ENCODE measurements at places on chromosomes 1 and 21. TPM values are rescaled to one million over a fixed set of nuclear protein-coding genes. Genes with fewer than 3 reads are reported as not detected.

Gene FCRL4
- not detected for total RNA-seq

Gene PLA2G2C
- total RNA-seq, result 0.50 TPM

Gene KLHDC7A
- 0.04 TPM for total RNA-seq

Gene TTC24
- not detected for total RNA-seq

Gene PCAT6
- total RNA-seq, result 9.9 TPM

Gene TAL1
- not detected for total RNA-seq

Gene BTBD19
- 43.7 TPM for total RNA-seq

GRCh38 chr1:76957961-76958360 lies 90.7 kb downstream of the ST6GALNAC5 start:
- H3K4me1 ChIP-seq, result no peaks in the 10 kb centered on the region
- no peak for DNase-seq
- no peak overlapping the region for H3K27ac ChIP-seq
- no peak overlapping the region for H3K4me3 ChIP-seq
- H3K27me3 ChIP-seq, result no peaks in the 10 kb centered on the region

DNA sequence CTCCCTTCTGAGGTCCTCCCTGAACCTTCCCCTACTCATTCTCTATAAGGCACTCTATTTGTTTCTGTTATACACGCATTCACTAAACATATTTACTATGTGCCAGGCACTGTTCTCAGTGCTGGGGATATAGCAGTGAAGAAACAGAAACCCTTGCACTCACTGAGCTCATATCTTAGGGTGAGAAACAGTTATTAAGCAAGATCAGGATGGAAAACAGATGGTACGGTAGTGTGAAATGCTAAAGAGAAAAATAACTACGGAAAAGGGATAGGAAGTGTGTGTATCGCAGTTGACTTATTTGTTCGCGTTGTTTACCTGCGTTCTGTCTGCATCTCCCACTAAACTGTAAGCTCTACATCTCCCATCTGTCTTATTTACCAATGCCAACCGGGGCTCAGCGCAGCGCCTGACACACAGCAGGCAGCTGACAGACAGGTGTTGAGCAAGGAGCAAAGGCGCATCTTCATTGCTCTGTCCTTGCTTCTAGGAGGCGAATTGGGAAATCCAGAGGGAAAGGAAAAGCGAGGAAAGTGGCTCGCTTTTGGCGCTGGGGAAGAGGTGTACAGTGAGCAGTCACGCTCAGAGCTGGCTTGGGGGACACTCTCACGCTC lies 572 bp downstream of the CYB5RL start:
- H3K36me3 ChIP-seq, result peaks cover 3% of the 10 kb centered on the region
- H3K4me3 ChIP-seq, result peak overlapping the region; percentile 89
- H3K4me1 ChIP-seq, result peaks cover 25% of the 10 kb centered on the region
- DNase-seq, result no peak
- H3K27me3 ChIP-seq, result no peaks in the 10 kb centered on the region

DNA sequence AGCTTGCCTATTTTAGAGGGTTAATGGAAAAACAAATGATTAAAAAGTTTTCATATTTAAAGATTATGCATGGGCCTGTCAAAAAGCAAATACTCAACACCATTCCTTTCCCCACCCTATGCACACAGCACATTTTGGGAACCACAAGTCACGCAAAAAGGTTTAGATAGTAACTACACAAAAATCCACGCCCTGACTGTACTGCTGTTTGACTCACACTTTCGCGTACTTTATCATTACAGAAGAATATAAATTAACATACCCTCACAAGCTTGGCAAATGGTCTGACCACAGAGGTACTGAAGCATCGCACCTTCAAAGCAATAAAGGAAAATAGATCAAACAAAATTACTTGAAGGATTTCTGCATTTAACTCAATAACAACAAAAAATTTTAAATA lies 1.4 kb downstream of the ATP5PO start:
- H3K36me3 ChIP-seq, result peaks cover 9% of the 10 kb centered on the region
- no peak for DNase-seq
- H3K27ac ChIP-seq, result no peak overlapping the region
- H3K4me3 ChIP-seq, result peak overlapping the region; percentile 99
- H3K4me1 ChIP-seq, result peaks cover 22% of the 10 kb centered on the region

DNA sequence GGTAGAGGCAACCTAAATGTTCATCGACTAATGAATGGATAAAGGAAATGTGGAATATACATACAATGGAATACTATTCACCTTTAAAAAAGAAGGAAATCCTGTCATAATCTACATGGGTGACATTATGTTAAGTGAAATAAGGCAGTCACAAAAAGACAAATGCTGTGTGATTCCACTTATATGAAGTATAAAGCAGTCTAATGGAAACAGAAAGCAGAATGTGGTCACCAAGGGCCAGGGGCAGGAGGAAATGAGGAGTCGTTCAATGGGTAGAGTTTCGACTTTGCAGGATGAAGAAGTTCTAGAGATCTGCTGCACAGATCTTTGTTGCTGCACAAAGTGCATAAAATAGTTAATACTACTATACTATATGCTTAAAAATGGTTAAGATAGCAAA lies 7.8 kb downstream of the DIPK1A start:
- H3K36me3 ChIP-seq, result no peaks in the 10 kb centered on the region
- H3K4me3 ChIP-seq, result no peak overlapping the region
- no peaks in the 10 kb centered on the region for H3K27me3 ChIP-seq
- no peak for DNase-seq

DNA sequence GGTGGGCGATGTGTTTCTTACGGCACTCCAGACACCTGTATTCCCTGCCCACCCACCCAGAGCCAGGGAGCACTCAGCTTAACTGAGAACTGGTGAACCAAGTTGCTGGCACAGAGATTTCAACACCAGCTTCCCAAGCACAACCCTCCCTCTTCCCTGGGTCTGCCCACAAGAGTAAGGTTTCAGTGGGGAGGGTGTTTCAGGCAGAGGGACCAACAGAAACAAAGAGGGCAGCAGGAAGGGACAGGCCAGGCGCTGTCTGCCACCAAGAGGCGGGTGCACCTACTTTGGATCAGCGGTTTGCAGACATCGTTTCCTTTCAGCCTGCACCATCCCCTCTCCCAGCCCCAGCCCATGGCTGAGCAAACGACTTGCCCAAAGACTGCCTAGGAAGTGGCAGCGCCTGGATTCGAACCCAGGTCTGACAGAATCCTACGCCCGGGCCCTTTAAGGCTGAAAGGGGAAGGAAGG lies 21.9 kb upstream of the ALDH4A1 start:
- no peak overlapping the region for H3K4me3 ChIP-seq
- no peaks in the 10 kb centered on the region for H3K27me3 ChIP-seq
- H3K27ac ChIP-seq, result no peak overlapping the region
- no peak for DNase-seq
- peaks cover 1% of the 10 kb centered on the region for H3K36me3 ChIP-seq

DNA sequence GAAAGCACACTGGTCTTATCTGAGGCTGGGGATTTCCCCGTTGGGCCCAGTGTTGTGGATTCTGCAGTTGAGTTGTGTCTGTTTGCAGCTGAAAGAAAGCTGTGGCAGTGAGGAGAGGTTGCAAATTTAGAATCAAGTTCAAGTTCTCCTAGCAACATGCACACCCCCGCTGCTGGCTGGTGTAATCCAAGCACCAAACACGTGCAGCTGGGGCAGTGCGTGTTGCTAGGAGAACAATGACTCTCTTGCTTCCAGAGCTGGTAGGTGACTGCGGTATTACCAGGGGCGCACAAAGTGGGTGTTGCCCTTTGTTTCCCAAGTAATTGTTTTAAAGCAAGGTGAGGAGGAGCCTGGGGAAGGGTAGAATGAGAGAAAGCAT lies 91.5 kb downstream of the IER5 start:
- DNase-seq, result no peak
- H3K27ac ChIP-seq, result peak overlapping the region; percentile 41
- no peak overlapping the region for H3K4me3 ChIP-seq
- H3K27me3 ChIP-seq, result peaks cover 23% of the 10 kb centered on the region

- peak overlapping the region; percentile 66 for H3K27ac ChIP-seq
- no peak for DNase-seq
- H3K27me3 ChIP-seq, result no peaks in the 10 kb centered on the region
These were observed 127.0 kb downstream of the MRPS6 start for GRCh38 chr21:34200288-34200905.

DNA sequence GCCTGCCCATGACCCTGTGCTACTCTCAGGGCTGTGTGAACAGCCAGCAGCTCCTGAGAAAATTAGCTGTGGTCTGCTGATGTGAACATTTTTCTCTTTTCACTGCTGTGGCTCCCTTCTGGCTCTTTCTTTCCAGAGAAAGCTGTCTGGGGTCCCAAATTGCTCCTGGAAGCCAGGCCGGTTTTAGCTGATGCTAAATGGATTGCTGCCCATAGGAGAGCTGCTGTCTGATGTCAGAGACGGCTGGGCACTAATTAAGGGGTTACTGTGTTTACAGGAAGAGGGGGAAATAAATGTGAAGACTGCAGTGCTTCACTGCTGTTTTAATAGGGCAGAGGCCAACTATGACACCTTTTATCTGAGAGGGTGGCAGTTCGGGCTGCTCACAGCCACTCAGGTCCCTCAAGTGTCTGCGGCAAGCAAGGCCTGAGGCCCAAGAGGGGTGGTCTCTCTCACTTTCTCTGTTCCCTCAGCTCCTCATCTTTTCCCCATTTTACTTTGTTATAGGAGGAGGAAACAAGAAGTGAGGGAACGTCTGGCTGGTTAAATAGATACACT lies 106.0 kb upstream of the GNG12 start:
- H3K27me3 ChIP-seq, result no peaks in the 10 kb centered on the region
- no peaks in the 10 kb centered on the region for H3K36me3 ChIP-seq
- H3K4me3 ChIP-seq, result no peak overlapping the region
- peak overlapping the region; percentile 31 for H3K27ac ChIP-seq
- H3K4me1 ChIP-seq, result peaks cover 11% of the 10 kb centered on the region

GRCh38 chr1:151324390-151324930 lies 2.8 kb downstream of the PI4KB start:
- no peaks in the 10 kb centered on the region for H3K27me3 ChIP-seq
- DNase-seq, result no peak
- peaks cover 24% of the 10 kb centered on the region for H3K4me1 ChIP-seq
- H3K4me3 ChIP-seq, result no peak overlapping the region
- peaks cover 15% of the 10 kb centered on the region for H3K36me3 ChIP-seq
- H3K27ac ChIP-seq, result no peak overlapping the region

GRCh38 chr1:92872719-92873118 lies 40.9 kb downstream of the RPL5 start:
- no peak for DNase-seq
- H3K36me3 ChIP-seq, result peaks cover 26% of the 10 kb centered on the region
- no peaks in the 10 kb centered on the region for H3K4me1 ChIP-seq
- H3K27me3 ChIP-seq, result no peaks in the 10 kb centered on the region
- H3K4me3 ChIP-seq, result no peak overlapping the region

- no peak for DNase-seq
- no peak overlapping the region for H3K4me3 ChIP-seq
- H3K4me1 ChIP-seq, result peaks cover 35% of the 10 kb centered on the region
- H3K36me3 ChIP-seq, result peaks cover 6% of the 10 kb centered on the region
- no peaks in the 10 kb centered on the region for H3K27me3 ChIP-seq
- H3K27ac ChIP-seq, result no peak overlapping the region
These were observed 40.7 kb downstream of the ARHGEF10L start for GRCh38 chr1:17579951-17580939.

DNA sequence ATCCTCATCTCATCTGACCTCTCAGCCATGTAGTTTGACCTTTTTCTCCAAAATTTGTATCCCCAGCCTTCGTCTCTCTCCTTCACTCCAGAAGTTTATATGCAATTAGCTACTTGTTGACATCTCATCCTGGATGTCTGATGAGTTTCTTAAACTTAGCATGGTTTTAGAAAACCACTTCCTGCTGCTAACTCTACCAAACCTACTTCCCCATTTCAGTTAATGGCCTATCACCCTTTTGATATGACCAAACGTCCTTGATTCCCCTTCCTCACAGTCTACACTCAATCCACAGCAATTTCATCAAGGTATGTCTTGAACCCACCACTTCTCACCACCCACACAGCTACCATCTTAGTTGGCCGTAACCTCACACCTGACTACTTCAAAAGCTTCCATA lies 121.9 kb downstream of the LRRC40 start:
- H3K27ac ChIP-seq, result no peak overlapping the region
- DNase-seq, result no peak
- no peaks in the 10 kb centered on the region for H3K36me3 ChIP-seq
- H3K27me3 ChIP-seq, result peaks cover 15% of the 10 kb centered on the region

GRCh38 chr21:14438211-14438610 lies 55.3 kb upstream of the HSPA13 start:
- DNase-seq, result no peak
- H3K4me1 ChIP-seq, result no peaks in the 10 kb centered on the region
- no peak overlapping the region for H3K27ac ChIP-seq
- no peaks in the 10 kb centered on the region for H3K27me3 ChIP-seq

DNA sequence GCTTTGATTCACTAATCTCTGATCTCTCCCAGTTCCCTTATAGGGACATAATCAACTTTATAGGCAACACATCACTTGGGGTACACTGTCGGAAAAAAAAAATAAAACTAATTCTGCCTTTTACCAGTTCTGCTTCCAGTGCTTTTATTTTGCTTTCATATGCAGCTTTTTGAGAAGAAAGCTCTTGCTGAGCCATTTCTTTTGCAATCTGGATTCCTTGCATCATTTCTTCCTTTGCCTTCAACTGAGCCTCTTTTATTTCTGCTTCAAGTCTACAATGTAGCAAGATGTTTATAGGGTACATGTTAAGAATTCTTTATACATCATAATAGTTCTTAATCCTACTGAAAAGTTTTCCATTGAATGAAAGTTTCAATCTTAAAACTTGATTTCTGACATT lies 30.6 kb downstream of the KIF14 start:
- DNase-seq, result no peak
- H3K27me3 ChIP-seq, result no peaks in the 10 kb centered on the region
- H3K4me1 ChIP-seq, result no peaks in the 10 kb centered on the region
- peaks cover 9% of the 10 kb centered on the region for H3K36me3 ChIP-seq
- no peak overlapping the region for H3K4me3 ChIP-seq

DNA sequence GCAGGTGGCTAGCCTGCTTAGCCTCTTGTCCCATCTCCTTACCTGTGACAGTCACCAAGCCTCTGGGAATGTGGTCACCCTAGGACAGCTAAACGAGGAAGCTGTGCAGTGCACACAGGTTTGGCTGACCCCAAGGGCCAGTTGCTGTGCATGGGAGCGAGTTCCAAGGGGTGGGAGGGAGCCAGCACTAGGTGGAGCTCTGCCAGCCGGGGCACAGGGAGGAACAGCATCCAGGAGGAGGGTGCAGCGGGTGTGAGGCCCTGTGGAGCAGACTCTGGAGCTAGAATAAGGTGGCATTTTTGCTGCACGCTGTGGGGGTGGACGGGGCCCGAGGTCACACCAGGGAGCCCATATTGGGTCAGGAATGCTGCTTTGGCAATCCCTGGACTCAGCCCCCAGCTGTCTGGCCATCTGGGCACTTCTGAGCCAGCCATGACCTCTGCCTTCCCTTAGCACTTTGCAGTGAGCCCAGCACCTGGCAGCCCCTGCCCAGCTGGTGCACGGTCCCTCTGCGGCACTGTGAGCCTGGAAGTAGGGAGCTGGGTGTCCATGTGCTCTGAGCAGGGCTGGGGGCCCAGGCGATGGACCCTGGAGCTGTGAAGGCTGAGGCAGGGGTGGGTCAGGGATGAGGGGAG lies 8.7 kb downstream of the PDXK start:
- H3K27me3 ChIP-seq, result no peaks in the 10 kb centered on the region
- peaks cover 31% of the 10 kb centered on the region for H3K4me1 ChIP-seq
- no peaks in the 10 kb centered on the region for H3K36me3 ChIP-seq
- no peak for DNase-seq
